CD4-positive, alpha-beta T cell (primary cell): ENCODE measurements at places on chromosomes 6 and 20. TPM values are rescaled to one million over a fixed set of nuclear protein-coding genes. Genes with fewer than 3 reads are reported as not detected.

DNA sequence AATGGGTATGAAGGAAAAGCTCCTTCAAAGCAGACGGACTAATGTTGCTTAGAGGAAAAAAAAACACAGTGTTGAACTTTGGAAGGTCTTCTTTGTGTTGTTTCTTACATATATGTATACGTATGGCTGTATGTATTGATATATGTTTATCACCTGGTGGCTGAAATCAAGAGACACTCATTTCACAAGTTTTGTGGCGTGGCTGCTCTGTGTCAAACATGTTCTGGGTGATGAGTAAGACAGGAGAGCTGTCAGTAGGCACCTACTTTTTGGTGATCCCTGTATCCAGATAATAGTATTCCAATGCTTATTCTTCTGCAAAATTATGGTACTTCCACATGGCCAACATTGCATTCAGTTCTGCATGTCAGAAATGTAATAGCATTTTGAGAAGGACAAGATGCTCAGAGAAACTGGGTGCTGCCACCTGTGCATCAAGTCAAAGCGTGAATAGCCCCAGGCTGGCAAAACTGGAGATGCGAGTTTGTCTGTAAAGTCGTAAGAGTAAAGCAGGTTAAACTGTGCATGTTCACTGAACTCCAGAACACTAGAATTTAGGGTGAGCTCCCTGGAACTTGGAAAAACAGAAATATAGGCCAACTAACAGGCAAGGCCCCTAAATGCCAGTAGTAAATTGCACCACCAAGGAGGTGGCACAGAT, 67.9 kb downstream of the ARMC2 start:
- no peaks in the 10 kb centered on the region for H3K36me3 ChIP-seq
- H3K27me3 ChIP-seq = no peaks in the 10 kb centered on the region
- no peak overlapping the region for H3K27ac ChIP-seq
- H3K4me3 ChIP-seq = no peak overlapping the region

DNA sequence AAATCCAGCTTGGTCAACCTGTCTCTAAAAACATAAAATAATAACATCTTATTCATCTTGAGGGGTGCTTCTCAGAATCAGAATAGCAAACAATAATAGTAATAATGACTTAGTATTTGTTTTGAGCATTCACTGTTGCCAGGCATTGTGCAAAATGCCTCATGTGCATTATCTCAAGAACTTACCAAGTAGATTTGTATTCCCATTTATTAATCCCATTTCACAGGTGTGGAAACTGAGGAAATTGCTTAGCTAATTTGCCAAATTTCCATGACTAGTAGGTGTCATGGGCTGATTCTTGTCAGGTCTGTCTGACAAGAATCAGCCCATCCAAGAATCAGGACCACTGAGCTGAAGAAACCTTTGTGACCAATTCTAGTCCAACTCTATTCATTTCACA, 5.5 kb downstream of the TTBK1 start:
- no peak overlapping the region for H3K4me3 ChIP-seq
- H3K27ac ChIP-seq = no peak overlapping the region
- peaks cover 23% of the 10 kb centered on the region for H3K27me3 ChIP-seq
- no peaks in the 10 kb centered on the region for H3K36me3 ChIP-seq

- no peaks in the 10 kb centered on the region for H3K27me3 ChIP-seq
- no peak overlapping the region for H3K27ac ChIP-seq
- H3K4me1 ChIP-seq = no peaks in the 10 kb centered on the region
- no peaks in the 10 kb centered on the region for H3K36me3 ChIP-seq
- no peak for DNase-seq
Measured at GRCh38 chr6:37608587-37608986, 89.1 kb downstream of the MDGA1 start.

GRCh38 chr6:71349395-71349794, 60.8 kb downstream of the OGFRL1 start:
- no peak overlapping the region for H3K4me3 ChIP-seq
- no peak overlapping the region for H3K27ac ChIP-seq
- H3K4me1 ChIP-seq = no peaks in the 10 kb centered on the region
- no peaks in the 10 kb centered on the region for H3K27me3 ChIP-seq

DNA sequence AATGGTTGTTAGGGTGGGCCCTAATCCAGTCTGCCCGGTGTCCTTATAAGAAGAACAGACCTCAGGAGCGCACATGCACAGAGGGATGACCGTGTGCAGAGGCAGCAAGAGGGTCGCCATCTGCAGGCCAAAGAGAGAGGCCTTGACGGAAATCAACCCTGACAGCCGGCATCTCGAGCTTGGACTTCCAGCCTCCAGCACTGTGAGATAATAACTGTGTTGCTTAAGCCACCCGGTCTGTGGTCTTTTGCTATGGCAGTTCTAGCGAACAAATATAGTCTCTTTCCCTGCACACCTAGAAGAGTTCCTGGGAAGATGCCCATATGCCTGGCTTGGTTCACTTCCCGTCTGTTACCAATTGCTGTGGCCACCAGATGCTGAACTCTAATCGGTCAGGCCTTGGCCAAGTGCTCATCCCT, 35.3 kb upstream of the PTGIS start:
- H3K4me3 ChIP-seq = no peak overlapping the region
- no peak overlapping the region for H3K27ac ChIP-seq
- DNase-seq = no peak
- no peaks in the 10 kb centered on the region for H3K36me3 ChIP-seq

Gene FITM2
- total RNA-seq = 3.2 TPM

DNA sequence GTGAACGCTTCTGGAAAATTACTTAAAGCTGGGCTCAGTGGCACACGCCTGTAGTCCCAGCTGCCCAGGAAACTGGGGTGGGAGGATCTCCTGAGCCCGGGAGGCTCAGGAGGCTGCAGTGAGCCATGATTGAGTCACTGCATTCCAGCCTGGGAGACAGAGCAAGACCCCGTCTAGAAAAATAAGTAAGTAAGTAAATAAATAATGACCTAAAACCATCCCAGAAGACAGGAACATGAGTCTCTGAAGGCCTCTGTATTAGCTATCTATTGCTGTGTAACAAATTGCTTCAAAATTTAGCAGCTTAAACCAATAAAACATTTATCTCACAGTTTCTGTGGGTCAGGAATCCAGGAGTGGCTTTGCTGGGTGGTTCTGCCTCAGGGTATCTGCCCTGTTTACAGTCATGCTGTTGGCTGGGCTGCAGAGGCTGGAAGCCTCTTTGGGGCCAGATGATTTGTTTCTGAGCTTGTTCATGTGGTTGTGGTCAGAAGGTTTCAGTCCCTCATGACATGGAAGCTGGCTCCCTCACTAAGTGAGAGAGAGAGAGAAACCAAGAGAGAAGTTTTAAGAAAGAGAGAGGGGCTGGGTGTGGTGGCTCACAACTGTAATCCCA, 48.4 kb upstream of the NCOA3 start:
- H3K4me3 ChIP-seq = no peak overlapping the region
- no peaks in the 10 kb centered on the region for H3K27me3 ChIP-seq
- H3K36me3 ChIP-seq = no peaks in the 10 kb centered on the region
- H3K4me1 ChIP-seq = no peaks in the 10 kb centered on the region

Gene FAM162B
- total RNA-seq = not detected

DNA sequence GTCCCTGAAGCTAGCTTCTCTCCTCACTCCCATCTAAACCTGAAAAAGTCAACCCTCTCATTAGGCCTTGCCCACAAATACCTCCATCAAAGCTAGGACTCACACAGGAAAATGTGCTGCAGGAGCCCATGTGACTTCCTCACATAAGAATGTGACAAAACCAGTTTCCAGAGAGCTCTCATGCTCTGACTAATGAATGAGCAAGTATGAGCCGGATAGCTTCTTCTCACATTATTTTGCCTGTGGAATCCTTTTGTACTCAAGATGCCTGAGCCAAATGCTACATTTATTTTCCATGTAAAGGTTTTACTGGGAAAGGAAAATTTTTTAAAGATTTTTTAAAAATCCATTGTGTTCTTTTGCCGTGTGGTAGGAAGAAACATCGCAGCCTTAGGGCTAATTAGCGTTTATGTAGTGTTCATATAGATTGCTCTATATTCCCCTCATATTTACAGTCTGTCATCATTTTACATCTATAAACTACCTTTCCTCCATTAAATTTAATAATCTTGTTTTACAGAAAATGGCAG, 68.6 kb upstream of the CCN6 start:
- peaks cover 63% of the 10 kb centered on the region for H3K4me1 ChIP-seq
- H3K4me3 ChIP-seq = no peak overlapping the region
- H3K36me3 ChIP-seq = no peaks in the 10 kb centered on the region
- no peak overlapping the region for H3K27ac ChIP-seq
- no peaks in the 10 kb centered on the region for H3K27me3 ChIP-seq
- DNase-seq = no peak

- no peak for DNase-seq
- H3K36me3 ChIP-seq = no peaks in the 10 kb centered on the region
- peaks cover 4% of the 10 kb centered on the region for H3K4me1 ChIP-seq
- H3K27ac ChIP-seq = no peak overlapping the region
- H3K4me3 ChIP-seq = no peak overlapping the region
Measured at GRCh38 chr6:83514866-83515466, 2.6 kb downstream of the PRSS35 start.

Gene SLC17A5
- total RNA-seq = 6.2 TPM

Gene SLC39A7
- total RNA-seq = 8.6 TPM

DNA sequence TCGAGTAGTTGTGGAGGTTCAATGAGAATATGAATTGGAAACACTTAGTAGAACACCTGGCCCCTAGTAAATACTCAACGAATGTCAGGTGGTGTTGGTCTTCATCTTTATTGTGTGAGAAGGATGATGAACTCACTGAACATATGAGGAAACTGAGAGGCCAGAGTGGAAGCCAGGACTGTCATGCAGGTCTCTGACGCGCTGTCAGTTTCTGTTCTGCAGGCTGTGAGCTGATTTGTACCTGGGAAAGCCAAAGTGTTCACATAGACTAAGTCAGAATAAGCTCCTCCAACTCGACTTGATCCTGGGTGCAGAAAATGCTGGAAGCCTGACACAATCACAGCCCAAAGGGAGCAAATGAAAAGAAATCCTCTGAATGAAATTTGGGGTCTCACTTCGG, 222.2 kb downstream of the LY86 start:
- no peaks in the 10 kb centered on the region for H3K27me3 ChIP-seq
- peak overlapping the region; percentile 63 for H3K4me3 ChIP-seq

DNA sequence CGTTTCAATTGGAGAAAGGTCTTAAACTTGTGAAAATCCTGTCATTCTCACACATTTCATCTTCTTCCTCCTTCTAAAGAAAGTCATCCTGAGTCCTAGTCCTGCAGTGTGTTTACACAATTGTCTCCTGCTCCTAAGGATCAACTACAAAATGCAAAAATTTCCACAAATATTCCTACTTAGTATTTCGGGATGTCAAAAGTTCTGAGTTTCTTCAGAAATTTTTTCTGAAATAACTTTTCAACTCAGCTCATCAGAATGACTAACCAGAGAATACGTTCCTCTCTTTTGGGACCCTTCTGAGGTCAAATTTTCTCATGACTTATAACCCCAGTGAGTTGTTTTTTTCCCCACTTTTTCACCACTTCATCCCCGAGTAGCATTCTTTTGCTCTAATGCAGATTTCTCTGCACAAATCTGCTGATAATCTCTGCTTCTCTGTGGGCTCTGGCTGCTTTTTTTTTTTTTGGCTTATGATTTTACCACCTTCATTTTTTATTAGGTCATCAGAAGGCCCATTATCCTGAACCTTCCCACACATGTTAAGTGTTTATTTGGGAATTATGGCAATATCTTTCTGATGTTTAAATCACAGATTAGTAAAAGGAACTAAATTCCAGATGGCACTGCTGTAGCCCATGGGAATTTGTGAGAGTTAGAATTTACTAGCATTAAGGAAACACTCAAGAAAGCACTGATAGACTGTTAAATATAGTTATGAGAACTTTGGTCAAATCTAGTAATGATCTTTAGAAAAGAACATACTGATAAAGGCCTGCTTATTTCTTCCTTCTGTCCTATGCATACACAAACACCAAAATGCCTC, 41.4 kb downstream of the MAP3K5 start:
- H3K27ac ChIP-seq = peak overlapping the region; percentile 77
- no peak for DNase-seq
- H3K4me1 ChIP-seq = peaks cover 64% of the 10 kb centered on the region
- H3K36me3 ChIP-seq = no peaks in the 10 kb centered on the region
- peak overlapping the region; percentile 27 for H3K4me3 ChIP-seq
- H3K27me3 ChIP-seq = no peaks in the 10 kb centered on the region

DNA sequence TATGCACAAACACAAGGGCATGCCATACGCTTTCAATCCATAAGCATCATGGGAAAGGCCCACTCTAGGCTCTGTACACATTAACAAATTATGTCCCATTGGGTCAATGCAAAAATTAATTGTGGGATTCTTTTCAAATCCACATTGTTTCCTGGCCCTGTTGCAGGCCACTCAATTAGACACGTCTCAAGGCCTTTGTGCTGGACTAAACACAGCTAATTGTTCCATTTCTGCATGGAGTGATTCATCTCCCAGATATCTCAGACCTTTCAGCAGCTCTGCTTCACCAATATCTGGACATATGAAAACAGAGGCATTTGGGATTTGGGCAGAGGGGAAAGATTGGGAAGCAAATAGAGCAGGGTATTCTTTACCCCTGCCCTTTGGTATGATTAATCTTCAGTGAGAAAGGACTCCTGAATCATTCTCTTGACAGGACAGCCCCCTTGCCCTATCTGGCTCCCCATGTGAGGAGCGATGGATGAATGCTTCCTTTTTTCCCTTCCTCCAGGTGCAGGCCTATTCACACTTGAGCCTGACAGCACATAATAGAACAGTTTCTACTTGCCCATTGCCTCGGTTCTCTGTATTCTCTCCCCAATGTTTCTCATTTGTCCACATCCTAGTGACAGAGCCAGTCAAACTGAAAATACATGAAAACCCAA, 547.6 kb downstream of the HAO1 start:
- no peaks in the 10 kb centered on the region for H3K36me3 ChIP-seq
- DNase-seq = no peak
- no peaks in the 10 kb centered on the region for H3K27me3 ChIP-seq
- H3K4me1 ChIP-seq = no peaks in the 10 kb centered on the region

GRCh38 chr6:48087448-48087847, 23.5 kb downstream of the PTCHD4 start:
- H3K4me1 ChIP-seq = no peaks in the 10 kb centered on the region
- DNase-seq = no peak
- H3K36me3 ChIP-seq = no peaks in the 10 kb centered on the region
- no peak overlapping the region for H3K4me3 ChIP-seq
- H3K27me3 ChIP-seq = no peaks in the 10 kb centered on the region

DNA sequence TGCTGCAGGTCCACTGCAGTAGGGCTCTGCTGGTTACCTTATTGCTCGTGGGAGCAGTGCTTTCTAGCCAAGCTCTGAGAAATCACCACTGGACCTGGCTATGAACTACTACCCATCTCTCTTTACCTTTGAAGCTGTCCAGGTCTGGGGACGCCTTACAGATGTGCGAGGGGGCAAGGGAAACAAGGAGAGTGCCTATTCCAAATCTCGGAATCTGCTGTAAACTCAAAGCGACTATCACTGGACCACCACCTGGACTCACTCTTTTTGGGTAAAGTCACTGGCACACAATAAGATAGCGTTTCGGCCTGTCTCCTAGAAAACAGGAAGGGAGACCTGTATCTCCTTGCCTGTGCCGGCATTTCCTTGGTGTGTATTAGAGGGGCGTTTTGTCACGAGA, 5.3 kb downstream of the NRN1 start:
- DNase-seq = no peak
- no peaks in the 10 kb centered on the region for H3K36me3 ChIP-seq
- peaks cover 97% of the 10 kb centered on the region for H3K27me3 ChIP-seq
- no peak overlapping the region for H3K4me3 ChIP-seq
- H3K27ac ChIP-seq = no peak overlapping the region
